ENCODE measurements at places on chromosomes 3 and 15. TPM values are rescaled to one million over a fixed set of nuclear protein-coding genes. Genes with fewer than 3 reads are reported as not detected.

DNA sequence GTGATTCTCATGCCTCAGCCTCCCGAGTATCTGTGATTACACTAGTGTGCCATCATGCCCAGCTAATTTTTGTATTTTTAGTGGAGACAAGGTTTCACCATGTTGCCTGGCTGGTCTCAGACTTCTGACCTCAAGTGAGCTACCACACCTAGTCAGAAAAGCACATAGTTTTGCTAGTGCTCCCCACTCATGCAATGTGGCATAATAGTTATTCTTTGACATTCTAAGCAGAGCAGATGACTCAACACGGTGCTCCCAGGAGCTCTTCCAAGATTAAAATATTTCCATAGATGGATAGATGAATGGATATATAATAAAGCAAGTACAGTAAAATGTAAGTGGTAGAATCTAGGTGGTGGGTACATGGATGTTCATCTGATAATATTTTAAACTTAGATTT is 53.1 kb upstream of the GK5 start:
- H3K27ac ChIP-seq, result no peak overlapping the region
- H3K27me3 ChIP-seq, result no peaks in the 10 kb centered on the region
- no peak for DNase-seq
- no peak overlapping the region for H3K4me3 ChIP-seq
- H3K36me3 ChIP-seq, result no peaks in the 10 kb centered on the region

DNA sequence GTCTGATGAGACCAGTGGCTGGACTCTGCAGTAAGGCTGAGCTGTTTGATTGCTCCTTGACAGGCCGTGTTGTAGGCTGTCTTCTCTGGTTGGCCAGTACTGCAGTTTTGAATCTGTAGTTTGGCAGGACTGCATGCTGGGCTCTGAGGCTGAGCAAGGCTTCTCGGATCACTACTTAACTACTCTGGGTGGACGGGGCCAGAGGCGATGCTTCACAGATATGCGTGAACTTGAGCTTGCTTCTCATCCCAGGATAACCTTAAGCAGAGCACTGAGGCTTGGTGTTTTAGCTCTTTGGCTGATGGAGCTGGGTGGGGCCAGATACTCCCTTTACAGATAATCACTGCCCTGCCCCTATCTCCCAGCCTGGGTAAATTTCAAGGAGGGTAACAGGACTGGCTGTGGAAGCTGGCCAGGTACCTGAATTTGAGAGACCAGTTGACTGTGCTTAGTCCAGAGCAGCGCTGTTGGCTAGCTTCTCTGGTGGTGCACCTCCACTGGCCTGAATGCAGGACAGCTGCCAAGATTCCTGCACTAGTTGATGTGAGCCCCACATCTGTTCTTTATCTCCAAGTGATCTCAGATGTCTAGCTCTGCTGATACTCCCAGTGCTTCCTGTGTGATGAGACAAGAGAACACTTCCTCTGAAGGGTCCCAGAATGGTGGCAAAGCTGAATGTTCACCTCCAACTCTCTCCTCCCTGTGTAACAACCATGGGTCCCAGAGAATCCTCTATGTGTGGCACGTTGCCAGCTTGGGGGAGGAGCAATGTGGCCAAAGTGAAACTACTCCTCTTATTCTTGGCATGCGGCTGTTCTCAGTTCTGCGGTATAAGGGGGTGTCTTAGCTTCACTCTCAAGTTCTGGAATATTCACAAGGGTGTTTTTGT is 37.9 kb downstream of the RPL39L start:
- no peaks in the 10 kb centered on the region for H3K36me3 ChIP-seq
- H3K4me3 ChIP-seq, result no peak overlapping the region
- no peak overlapping the region for H3K27ac ChIP-seq
- DNase-seq, result no peak
- peaks cover 8% of the 10 kb centered on the region for H3K4me1 ChIP-seq
- H3K27me3 ChIP-seq, result no peaks in the 10 kb centered on the region

GRCh38 chr3:132145833-132146232 is 111.0 kb upstream of the CPNE4 start:
- H3K27me3 ChIP-seq, result no peaks in the 10 kb centered on the region
- no peak for DNase-seq
- no peak overlapping the region for H3K27ac ChIP-seq

DNA sequence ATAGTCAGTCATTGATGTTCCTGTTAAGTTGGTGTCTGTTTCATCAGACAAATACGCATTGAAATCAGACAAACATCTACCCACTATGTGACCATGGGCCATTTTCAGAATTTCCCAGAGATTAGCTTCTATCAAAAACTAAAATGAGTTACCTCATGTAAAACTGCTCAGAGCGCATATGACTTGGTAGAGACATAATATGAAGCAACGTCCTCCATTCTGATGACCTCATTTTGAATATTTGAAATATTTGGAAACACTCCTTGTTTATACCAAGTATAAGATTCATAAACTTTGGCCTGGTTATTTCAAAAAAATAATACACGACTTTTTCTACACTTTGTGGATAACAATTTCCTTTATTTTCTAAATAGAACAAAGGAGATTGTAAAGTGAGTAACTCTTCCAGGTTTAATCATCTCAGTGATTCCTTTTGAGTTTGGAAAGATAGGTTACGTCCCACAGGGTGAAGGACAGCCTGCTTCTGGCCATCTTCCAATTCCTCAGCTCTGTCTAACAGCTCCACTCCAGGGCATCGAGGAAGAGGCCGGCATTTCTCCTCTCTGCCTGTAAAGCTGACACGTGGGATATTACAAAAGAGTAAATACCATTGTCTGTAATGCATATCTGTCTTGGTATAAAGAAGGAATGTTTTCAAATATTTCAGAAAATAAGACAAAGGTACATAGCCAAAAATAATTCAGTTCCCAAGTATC is 122.6 kb downstream of the CADM2 start:
- H3K4me1 ChIP-seq, result no peaks in the 10 kb centered on the region
- no peaks in the 10 kb centered on the region for H3K36me3 ChIP-seq
- H3K27ac ChIP-seq, result no peak overlapping the region
- peak; percentile 6 for DNase-seq

DNA sequence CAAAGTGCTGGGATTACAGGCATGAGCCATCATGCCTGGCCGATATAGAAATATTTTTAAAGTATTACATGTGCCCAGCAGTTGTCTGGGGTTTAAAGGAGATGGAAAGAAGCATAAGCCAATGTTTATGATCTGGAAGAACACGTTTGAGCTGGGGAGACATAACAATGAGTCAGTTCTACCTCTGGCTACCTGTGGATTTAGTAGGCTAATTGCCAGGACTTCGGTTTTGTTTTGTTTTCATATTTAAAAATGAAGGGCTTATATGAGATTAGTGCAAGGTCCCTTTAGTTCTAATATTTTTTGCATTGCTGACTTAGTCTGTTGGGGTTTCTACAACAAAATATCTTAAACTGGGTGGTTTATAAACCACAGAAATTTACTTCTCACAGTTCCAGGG is 22.9 kb upstream of the TNFSF10 start:
- H3K4me1 ChIP-seq, result peaks cover 20% of the 10 kb centered on the region
- no peak overlapping the region for H3K27ac ChIP-seq
- no peaks in the 10 kb centered on the region for H3K36me3 ChIP-seq
- H3K4me3 ChIP-seq, result peak overlapping the region; percentile 29
- DNase-seq, result peak; percentile 87

- H3K36me3 ChIP-seq, result no peaks in the 10 kb centered on the region
- no peaks in the 10 kb centered on the region for H3K27me3 ChIP-seq
- no peak overlapping the region for H3K27ac ChIP-seq
- DNase-seq, result no peak
These were observed 115.1 kb upstream of the PLXNA1 start for GRCh38 chr3:126867863-126868200.

DNA sequence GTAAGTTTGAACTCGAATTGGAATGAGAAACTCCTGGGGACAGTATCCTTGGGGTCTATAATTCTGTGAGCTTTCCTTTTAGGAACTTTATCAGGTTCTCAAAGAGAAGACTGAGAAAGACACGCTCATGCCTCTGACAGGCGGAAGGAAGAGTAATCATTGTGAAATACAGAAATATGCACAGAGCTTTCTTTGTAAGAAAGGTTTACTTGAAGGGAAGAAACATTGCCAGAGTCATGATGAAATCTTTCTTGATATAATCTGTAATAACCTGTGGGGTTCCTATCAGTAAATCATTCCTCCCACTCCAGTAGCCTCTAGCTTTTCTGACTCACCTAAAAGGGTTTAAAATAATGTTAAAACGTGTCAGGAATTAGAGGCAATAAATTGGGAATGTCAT is 83.6 kb upstream of the CCDC39 start:
- peaks cover 8% of the 10 kb centered on the region for H3K27me3 ChIP-seq
- no peak overlapping the region for H3K27ac ChIP-seq
- H3K4me1 ChIP-seq, result no peaks in the 10 kb centered on the region
- no peaks in the 10 kb centered on the region for H3K36me3 ChIP-seq

- peaks cover 17% of the 10 kb centered on the region for H3K4me1 ChIP-seq
- peak overlapping the region; percentile 84 for H3K4me3 ChIP-seq
- peak overlapping the region; percentile 20 for H3K27ac ChIP-seq
- H3K27me3 ChIP-seq, result peaks cover 3% of the 10 kb centered on the region
These were observed 758 bp downstream of the SELENOK start for GRCh38 chr3:53890726-53891475.

GRCh38 chr15:93028632-93029213 is 60.3 kb downstream of the RGMA start:
- no peak overlapping the region for H3K27ac ChIP-seq
- H3K4me1 ChIP-seq, result no peaks in the 10 kb centered on the region
- H3K4me3 ChIP-seq, result no peak overlapping the region
- H3K27me3 ChIP-seq, result no peaks in the 10 kb centered on the region

DNA sequence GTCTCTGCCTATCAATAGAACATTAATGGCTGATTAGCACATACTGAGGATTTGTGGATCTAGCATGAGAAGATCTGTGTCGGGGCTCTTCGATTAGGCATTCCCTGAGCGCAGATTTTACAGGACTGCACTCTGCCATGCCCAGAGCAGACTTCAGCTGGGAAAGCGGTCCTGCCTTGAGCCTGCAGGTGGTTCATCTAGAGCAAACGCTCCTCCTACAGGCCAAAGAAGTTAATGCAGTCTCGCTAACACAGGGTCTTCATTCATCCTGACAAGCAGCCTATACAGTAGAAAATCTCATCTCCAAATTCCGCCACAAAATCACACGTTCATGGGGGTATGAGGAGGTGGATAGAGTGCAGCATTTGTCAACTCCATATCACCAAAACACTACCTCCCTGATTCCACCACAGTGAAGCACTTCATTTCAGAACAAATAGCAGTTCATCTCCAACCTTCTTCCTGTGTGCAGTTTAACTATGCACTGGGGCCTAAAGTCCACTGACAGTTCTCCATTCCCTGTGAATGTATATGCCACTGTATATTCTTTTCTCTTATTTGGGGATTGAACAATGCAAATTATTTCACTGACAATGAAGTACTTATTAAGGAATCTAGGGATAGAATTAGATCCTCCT is 405.8 kb downstream of the IGSF11 start:
- H3K27ac ChIP-seq, result no peak overlapping the region
- DNase-seq, result peak; percentile 77
- H3K4me3 ChIP-seq, result no peak overlapping the region
- no peaks in the 10 kb centered on the region for H3K4me1 ChIP-seq
- H3K27me3 ChIP-seq, result no peaks in the 10 kb centered on the region

GRCh38 chr15:63792584-63792983 is 41.2 kb downstream of the HERC1 start:
- H3K4me1 ChIP-seq, result peaks cover 11% of the 10 kb centered on the region
- no peak overlapping the region for H3K27ac ChIP-seq
- H3K4me3 ChIP-seq, result no peak overlapping the region

DNA sequence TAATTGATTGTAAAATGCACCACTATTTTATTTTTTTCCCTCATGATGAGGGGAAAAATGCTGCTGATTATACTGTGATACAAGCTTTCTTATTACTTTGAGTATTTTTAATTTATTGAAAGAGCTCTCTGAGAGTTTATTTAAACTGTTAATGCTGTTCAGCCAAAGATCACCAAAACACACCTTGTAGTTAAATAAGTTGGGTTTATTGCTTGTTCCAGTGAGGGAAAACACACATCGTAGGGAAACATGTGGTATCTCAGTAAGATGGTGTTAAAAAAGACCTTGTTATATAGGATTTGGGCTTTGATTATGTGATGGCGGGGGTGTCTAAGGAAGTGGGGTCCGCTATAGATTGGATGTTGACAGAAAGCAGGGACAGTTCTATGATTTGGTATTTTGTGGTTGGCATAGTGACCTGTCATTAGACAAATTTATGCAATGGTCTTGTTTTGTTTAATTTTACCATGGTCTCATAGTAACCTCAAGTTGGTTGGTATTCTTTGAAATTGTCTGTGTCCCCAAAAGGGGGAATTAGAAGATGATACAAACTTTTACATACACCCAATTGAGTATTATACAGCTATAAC is 11.1 kb downstream of the HACD3 start:
- H3K27me3 ChIP-seq, result no peaks in the 10 kb centered on the region
- no peaks in the 10 kb centered on the region for H3K36me3 ChIP-seq
- no peaks in the 10 kb centered on the region for H3K4me1 ChIP-seq
- H3K27ac ChIP-seq, result no peak overlapping the region

- no peak overlapping the region for H3K4me3 ChIP-seq
- H3K36me3 ChIP-seq, result no peaks in the 10 kb centered on the region
These were observed 29.9 kb upstream of the PRR23C start for GRCh38 chr3:139074565-139075115.

DNA sequence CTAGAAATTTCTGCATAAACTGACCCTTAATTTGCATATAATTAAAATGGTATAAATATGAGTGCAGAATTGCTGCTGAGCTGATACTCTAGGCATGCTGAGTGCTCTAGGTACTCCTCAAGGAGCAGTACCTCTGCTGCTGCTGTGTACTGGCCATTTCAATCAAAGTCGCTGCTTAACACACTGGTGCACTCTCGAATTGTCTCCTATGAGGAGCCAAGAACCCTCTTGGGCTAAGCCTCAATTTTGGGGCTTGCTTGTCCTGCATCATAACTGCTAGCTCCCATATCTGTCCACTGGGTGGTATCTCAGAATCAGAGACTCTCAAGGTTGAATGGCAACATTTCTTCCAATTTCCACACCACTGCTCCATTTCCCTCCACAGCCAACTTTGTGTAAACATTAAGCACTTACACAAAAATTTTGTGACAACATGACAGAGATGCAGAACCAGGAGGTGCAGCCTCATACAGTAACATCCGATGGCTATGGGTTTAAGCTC is 82.5 kb downstream of the XXYLT1 start:
- H3K4me3 ChIP-seq, result no peak overlapping the region
- H3K27ac ChIP-seq, result no peak overlapping the region
- H3K36me3 ChIP-seq, result peaks cover 7% of the 10 kb centered on the region
- peaks cover 12% of the 10 kb centered on the region for H3K4me1 ChIP-seq

Gene SLC9A9
- not detected for total RNA-seq

Gene KNG1
- not detected for total RNA-seq

Gene CFAP20DC
- 13.8 TPM for total RNA-seq

Gene CLDN16
- not detected for total RNA-seq

Gene UCN2
- 0.81 TPM for total RNA-seq

Gene SPINT1
- 177 TPM for total RNA-seq

Gene SMARCC1
- total RNA-seq, result 53.0 TPM
